ENCODE measurements at places on chromosomes 4 and X.

GRCh38 chrX:13341491-13342101 lies 21.7 kb upstream of the ATXN3L start:
- no peaks in the 10 kb centered on the region for H3K27me3 ChIP-seq
- no peak overlapping the region for H3K4me3 ChIP-seq
- no peaks in the 10 kb centered on the region for H3K36me3 ChIP-seq
- H3K27ac ChIP-seq = no peak overlapping the region

- H3K27me3 ChIP-seq = no peaks in the 10 kb centered on the region
- H3K36me3 ChIP-seq = no peaks in the 10 kb centered on the region
- no peak overlapping the region for H3K27ac ChIP-seq
Observed at GRCh38 chr4:119053245-119053644, 82.4 kb upstream of the MYOZ2 start.

DNA sequence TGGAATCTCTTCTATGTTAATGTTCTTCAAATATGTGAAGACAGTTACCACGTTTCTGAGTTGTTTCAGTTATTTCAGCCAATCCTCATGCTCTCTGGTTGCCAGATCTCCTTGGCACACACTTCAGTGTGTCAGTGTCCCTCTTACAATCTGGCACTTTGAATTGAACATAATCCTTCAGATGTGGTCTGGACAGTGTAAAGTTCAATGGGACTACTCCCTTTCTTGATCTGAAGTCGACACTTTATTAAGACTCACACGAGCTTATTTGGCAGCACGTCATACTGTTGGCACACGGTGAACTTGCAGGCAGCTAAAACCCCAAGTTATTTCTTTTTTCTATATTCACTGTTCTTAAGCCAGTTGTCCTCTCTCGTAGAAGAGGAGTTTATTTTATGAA lies 28.2 kb downstream of the ARSJ start:
- peaks cover 38% of the 10 kb centered on the region for H3K4me1 ChIP-seq
- DNase-seq = no peak
- no peaks in the 10 kb centered on the region for H3K36me3 ChIP-seq
- H3K27me3 ChIP-seq = no peaks in the 10 kb centered on the region

DNA sequence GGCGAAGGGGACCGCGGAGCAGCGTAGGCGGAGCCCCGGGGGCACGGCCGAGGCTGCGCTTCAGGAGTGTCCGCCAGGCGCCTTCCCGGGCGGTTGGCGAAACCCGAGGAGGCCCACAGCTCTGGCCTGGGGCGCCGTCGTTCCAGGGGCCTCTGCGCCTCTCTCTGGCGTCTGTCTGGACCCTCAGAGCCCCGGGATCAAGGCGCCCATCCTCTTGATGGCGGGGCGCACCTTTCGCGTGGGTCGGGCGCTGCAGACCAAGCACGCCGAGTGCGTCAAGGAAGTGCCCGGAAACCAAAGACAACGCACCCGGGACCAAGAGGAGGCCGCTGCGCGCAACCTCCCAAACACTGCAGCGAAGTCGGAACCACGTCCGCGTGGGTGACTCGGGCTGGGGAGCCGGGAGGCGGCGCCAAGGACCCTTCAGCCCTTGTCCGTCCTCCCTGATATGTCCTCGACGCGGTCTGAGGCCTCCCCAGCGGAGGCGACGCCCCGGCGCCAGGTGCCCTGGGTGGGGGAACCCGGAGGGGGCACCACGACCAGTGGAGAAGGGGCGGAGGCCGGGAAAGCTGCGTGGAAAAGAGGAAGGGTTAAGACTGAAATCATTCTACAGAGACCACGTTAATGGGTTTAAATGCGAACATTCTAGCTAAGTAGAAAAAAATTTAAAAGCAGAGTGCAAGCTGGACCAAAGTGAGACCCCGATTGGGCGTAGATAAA lies 9.9 kb downstream of the HMX1 start:
- peaks cover 100% of the 10 kb centered on the region for H3K27me3 ChIP-seq
- no peak for DNase-seq
- H3K36me3 ChIP-seq = no peaks in the 10 kb centered on the region
- no peak overlapping the region for H3K27ac ChIP-seq
- H3K4me3 ChIP-seq = peak overlapping the region; percentile 25
- peaks cover 23% of the 10 kb centered on the region for H3K4me1 ChIP-seq

DNA sequence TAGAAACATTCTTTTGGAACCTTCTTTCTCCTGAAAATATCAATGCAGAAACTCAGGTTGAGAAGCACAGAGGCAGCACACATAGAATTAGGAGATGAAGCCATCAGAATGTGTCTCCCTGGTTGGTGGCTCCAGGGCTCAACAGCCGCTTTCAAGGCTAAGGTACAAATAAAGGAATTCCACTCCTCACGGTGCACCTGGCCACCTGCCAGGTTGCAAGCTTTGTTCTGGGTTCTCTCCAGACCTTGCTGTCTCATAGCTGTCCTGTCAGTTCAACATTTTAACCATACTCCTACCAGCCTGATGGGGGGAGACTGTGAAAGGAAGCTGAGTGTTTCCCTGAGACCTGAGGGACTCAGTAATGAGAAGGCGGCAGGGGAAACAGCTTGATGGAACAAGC lies 96.3 kb upstream of the HPF1 start:
- no peak overlapping the region for H3K4me3 ChIP-seq
- no peaks in the 10 kb centered on the region for H3K27me3 ChIP-seq
- DNase-seq = no peak
- no peak overlapping the region for H3K27ac ChIP-seq

- no peak within 1 kb of the TSS for H3K4me3 ChIP-seq
- no peak for DNase-seq
- no peak within 1 kb of the TSS for H3K27ac ChIP-seq
Observed at GRCh38 chr4:173398779-173399415, at the start of gene SCRG1. Gene SCRG1 (minus strand): TSS chr4:173399116. CDS start chr4:173391414, 7,702 bp downstream.

GRCh38 chrX:84161641-84162040 lies 26.4 kb downstream of the RPS6KA6 start:
- H3K4me1 ChIP-seq = no peaks in the 10 kb centered on the region
- H3K27me3 ChIP-seq = no peaks in the 10 kb centered on the region
- H3K27ac ChIP-seq = no peak overlapping the region
- no peak overlapping the region for H3K4me3 ChIP-seq
- H3K36me3 ChIP-seq = no peaks in the 10 kb centered on the region
- no peak for DNase-seq

DNA sequence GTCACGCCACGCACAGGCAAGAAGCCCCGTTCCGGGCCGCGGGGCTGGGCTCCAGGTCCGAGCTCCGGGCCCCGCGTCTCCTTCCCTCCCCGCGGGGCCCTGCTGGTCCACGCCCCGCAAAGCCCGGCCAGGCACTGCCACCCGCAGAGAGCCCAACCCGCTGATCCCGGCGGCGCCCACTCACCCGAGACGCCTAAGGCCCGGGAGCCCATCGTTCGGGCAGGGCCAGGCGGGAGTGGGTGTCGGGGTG lies 870 bp downstream of the PDZD4 start:
- DNase-seq = no peak

DNA sequence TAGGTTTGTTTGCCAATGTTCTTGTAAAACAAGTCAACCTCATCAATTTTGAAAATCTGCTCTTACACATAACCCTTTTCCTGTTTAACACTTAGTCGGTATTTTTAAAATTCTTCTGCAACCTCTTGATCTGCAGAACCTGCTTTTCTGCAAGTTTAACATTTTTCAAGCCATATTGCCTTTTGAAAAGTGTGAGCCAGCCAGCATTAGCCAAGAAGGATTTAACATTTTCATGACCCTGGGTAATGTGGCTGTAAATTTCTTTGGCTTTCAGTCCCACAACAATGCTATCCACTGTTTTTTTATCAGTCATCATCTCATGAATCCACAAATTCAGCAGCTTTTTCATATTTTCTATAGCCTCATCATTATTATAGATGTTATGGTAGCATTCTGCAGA lies 956.5 kb downstream of the FAT4 start:
- H3K27me3 ChIP-seq = no peaks in the 10 kb centered on the region
- no peak for DNase-seq
- H3K36me3 ChIP-seq = no peaks in the 10 kb centered on the region
- no peak overlapping the region for H3K4me3 ChIP-seq

- H3K4me1 ChIP-seq = no peaks in the 10 kb centered on the region
- no peak for DNase-seq
- no peak overlapping the region for H3K4me3 ChIP-seq
- H3K36me3 ChIP-seq = no peaks in the 10 kb centered on the region
- no peaks in the 10 kb centered on the region for H3K27me3 ChIP-seq
- H3K27ac ChIP-seq = no peak overlapping the region
Observed at GRCh38 chrX:65971151-65971550, 68.7 kb downstream of the VSIG4 start.

DNA sequence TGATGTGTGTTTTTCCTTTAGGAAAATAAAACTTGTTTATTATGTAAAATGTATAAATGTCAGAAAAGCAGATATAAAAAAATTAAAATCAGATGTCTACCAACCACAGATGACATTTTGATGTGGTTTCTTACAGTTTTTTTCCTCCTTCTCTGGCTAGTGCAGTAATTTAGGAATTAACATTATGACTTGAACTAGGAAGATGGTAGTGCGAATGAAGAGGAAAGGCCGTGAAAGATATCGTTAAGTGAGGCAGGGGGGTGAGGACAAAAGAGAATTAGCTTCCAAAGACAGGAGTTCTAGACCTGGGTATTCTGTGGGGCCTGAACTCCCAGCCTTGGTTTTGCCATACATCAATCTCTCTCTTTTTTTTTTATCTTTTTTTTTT lies 98.0 kb downstream of the RBM47 start:
- H3K27me3 ChIP-seq = no peaks in the 10 kb centered on the region
- no peak overlapping the region for H3K27ac ChIP-seq
- no peak overlapping the region for H3K4me3 ChIP-seq
- no peaks in the 10 kb centered on the region for H3K4me1 ChIP-seq
- H3K36me3 ChIP-seq = peaks cover 52% of the 10 kb centered on the region
